ENCODE measurements at places on chromosomes 3 and 15. TPM values are rescaled to one million over a fixed set of nuclear protein-coding genes. Genes with fewer than 3 reads are reported as not detected.

Gene DNAJC13
- 18.5 TPM for total RNA-seq

Gene OR5K2
- total RNA-seq = not detected

Gene MGLL
- total RNA-seq = 42.6 TPM

Gene HEMK1
- 19.5 TPM for total RNA-seq

Gene GP5
- not detected for total RNA-seq

Gene RAD51
- 15.0 TPM for total RNA-seq

Gene ARHGEF26
- total RNA-seq = 2.0 TPM

Gene GRK7
- total RNA-seq = not detected

Gene HCN4
- not detected for total RNA-seq

Gene LMAN1L
- not detected for total RNA-seq

Gene JMJD7
- 24.1 TPM for total RNA-seq

Gene FILIP1L
- 8.0 TPM for total RNA-seq

Gene ARF4
- 176 TPM for total RNA-seq

Gene CCR3
- not detected for total RNA-seq

Gene DPPA4
- total RNA-seq = not detected

Gene GOLGA8Q
- 1.2 TPM for total RNA-seq

Gene SMAD6
- total RNA-seq = 0.04 TPM

Gene FLNB
- total RNA-seq = 397 TPM

Gene CYP8B1
- total RNA-seq = not detected

Gene MRPL46
- total RNA-seq = 26.5 TPM

Gene KLF15
- not detected for total RNA-seq

Gene ANO10
- 27.8 TPM for total RNA-seq

Gene ALG1L2
- total RNA-seq = not detected

Gene CFAP91
- total RNA-seq = not detected

Gene LRRC31
- not detected for total RNA-seq

Gene AP2M1
- 241 TPM for total RNA-seq

Gene GOLGA8G
- not detected for total RNA-seq

Gene LRRC15
- total RNA-seq = not detected

Gene DISP2
- 0.94 TPM for total RNA-seq

Gene CNTN6
- not detected for total RNA-seq

Gene SERPINI1
- 2.2 TPM for total RNA-seq

Gene ERC2
- total RNA-seq = 3.3 TPM

Gene TMEM45A
- total RNA-seq = 4.4 TPM

Gene XRN1
- total RNA-seq = 7.8 TPM

Gene CRYGS
- 0.84 TPM for total RNA-seq

Gene ONECUT1
- total RNA-seq = not detected

Gene SIDT1
- total RNA-seq = 0.04 TPM

Gene BSN
- total RNA-seq = under 0.01 TPM

Gene SLCO2A1
- under 0.01 TPM for total RNA-seq

Gene KCNH8
- total RNA-seq = not detected

Gene SPESP1
- total RNA-seq = 9.2 TPM

Gene ANKRD34C
- not detected for total RNA-seq

Gene GOLGA6L7
- total RNA-seq = not detected

Gene SLC12A1
- total RNA-seq = not detected

Gene PIGB
- total RNA-seq = 7.7 TPM

Gene NEO1
- total RNA-seq = 8.5 TPM

Gene PYGO1
- 0.55 TPM for total RNA-seq

Gene ZNF774
- 1.7 TPM for total RNA-seq

Gene GFM1
- 28.6 TPM for total RNA-seq

Gene ITIH4
- 1.7 TPM for total RNA-seq

Gene MYRIP
- not detected for total RNA-seq

Gene CAMP
- 0.62 TPM for total RNA-seq

Gene OR5K1
- not detected for total RNA-seq

Gene NLGN1
- total RNA-seq = not detected
